ENCODE measurements at places on chromosomes 5 and 9. TPM values are rescaled to one million over a fixed set of nuclear protein-coding genes. Genes with fewer than 3 reads are reported as not detected.

Gene NR5A1
- total RNA-seq: 0.39 TPM

Gene DRD1
- not detected for total RNA-seq

Gene SGCD
- 0.32 TPM for total RNA-seq

Gene OR1Q1
- total RNA-seq: not detected

- H3K4me1 ChIP-seq: peaks cover 25% of the 10 kb centered on the region
- DNase-seq: no peak
Observed at GRCh38 chr9:6901180-6901579, 143.4 kb downstream of the KDM4C start.

DNA sequence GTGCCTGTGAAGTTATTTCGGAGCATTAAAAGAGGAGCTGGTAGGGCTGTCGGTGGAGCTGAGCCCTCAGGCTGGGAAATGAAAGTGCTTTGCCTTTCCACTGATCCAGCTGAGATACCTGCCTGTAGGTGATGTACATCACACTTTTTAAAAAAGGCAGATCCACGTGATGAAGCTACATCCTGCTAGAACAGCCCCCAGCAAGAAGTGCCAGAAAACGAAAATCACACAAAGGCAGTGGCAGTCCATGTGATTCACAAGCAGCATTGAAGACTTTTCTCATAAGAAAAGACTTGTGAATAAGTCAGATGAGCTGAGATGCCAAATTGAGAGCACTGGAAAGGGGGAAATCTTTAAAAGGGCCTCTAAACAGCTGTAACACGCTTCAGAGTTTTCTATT lies 765.1 kb downstream of the PTPRD start:
- no peaks in the 10 kb centered on the region for H3K36me3 ChIP-seq
- DNase-seq: no peak
- no peaks in the 10 kb centered on the region for H3K27me3 ChIP-seq
- H3K4me3 ChIP-seq: no peak overlapping the region

- no peak overlapping the region for H3K4me3 ChIP-seq
- H3K27ac ChIP-seq: no peak overlapping the region
Observed at GRCh38 chr9:32968101-32969011, 33.1 kb downstream of the APTX start.

DNA sequence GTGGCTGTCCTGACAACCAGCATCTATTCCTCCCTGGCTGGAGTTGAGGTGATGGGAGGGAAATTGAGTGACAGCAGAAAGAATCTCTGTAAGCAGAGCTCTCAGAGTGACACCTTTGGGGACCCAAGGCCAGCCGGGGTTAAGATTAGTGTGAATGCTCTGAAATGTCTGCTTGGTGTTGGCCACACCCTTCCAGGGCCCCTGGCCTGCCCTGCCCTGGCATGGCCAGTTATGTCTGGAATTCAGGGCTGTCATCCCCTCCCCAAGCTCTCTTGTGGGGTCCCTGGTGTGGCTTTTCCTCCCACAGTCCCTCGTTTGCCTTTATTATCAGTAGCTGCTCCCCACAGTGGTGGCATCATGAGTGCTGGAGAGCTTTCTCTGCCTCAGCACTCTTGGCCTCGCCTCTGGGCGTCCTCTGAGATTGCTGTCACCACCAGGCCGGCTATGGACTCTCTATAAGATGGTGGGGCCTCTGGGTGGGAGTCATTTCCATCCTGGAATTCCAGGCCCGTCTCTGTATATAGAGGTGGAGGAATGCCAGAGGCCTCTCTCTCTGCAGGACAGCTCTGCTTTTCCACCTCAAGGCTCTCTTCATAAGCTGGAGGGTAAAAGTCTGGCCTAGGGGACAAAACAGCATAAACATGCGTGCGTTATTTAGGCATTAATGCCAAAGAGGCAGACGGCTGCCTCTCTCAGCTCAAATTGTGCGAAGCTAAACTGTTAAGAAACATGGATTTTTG lies 3.6 kb downstream of the TMEM252 start:
- no peaks in the 10 kb centered on the region for H3K4me1 ChIP-seq
- H3K27ac ChIP-seq: no peak overlapping the region
- no peak overlapping the region for H3K4me3 ChIP-seq
- H3K36me3 ChIP-seq: no peaks in the 10 kb centered on the region
- peaks cover 62% of the 10 kb centered on the region for H3K27me3 ChIP-seq

- H3K4me3 ChIP-seq: no peak overlapping the region
- no peaks in the 10 kb centered on the region for H3K27me3 ChIP-seq
- H3K36me3 ChIP-seq: no peaks in the 10 kb centered on the region
- H3K27ac ChIP-seq: no peak overlapping the region
- peaks cover 11% of the 10 kb centered on the region for H3K4me1 ChIP-seq
Observed at GRCh38 chr5:74136276-74136825, 504.2 kb downstream of the ENC1 start.

DNA sequence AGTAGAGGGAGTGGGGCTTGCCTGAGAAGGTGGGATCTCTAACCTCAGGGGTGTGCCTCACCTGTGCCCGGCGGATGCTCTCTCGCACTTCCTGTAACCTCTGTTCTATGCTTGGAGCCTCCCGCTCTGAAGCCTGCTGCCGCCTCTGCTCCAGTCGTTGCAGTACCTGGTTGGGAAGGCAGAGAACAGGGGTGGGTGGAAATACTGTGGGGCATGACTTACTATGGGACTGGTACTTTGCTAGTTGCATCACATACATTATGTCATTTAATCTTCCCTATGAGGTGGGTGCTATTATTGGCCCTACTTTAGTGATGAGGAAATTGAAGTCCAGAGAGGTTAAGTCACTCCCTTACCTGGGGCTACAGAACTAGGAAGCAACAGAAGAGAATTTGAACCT lies 5.2 kb downstream of the FCHSD1 start:
- H3K4me1 ChIP-seq: peaks cover 14% of the 10 kb centered on the region
- no peak for DNase-seq
- peaks cover 29% of the 10 kb centered on the region for H3K36me3 ChIP-seq
- H3K4me3 ChIP-seq: no peak overlapping the region
- no peak overlapping the region for H3K27ac ChIP-seq

- no peak overlapping the region for H3K27ac ChIP-seq
- DNase-seq: no peak
- peaks cover 4% of the 10 kb centered on the region for H3K36me3 ChIP-seq
- 0 out of 2 replicates have a peak, but pooled peaks cover 7% of the 10 kb centered on the region for H3K4me1 ChIP-seq
Observed at GRCh38 chr5:95647886-95648860, 1.6 kb downstream of the RFESD start.

DNA sequence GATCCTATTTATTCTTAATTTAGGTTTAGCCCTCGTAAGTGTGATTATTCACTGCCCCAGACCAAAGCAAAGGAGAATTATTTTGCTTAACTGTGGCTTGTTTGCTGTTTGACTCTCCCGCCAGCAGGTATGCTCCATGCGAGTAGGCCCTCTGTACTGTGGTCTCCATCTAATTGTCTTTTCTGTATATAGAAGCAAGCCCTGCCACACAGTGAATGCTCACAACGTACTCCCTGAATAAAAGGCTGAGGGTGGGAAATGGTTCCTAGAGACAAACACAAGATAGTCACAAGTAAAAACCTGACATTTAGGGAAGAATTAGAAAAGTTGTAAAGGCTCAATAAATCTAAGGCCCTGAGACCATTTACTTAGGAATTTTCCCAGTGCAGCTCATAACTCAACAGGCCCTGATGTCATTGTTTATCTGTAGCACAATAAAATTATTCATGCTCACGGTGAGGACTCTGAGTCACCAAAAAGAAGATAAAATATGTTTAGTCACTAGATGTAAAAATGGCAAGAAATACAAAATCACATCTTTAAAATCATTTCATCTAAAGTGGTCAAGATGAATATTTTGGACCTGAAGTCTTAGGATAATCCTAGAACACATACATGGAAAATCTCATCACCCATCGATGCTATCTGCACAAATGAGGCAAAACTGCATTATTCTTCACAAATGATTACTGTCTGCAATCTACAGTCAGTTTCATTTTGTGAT lies 473.2 kb downstream of the ENC1 start:
- H3K4me1 ChIP-seq: 0 out of 2 replicates have a peak, but pooled peaks cover 3% of the 10 kb centered on the region
- H3K4me3 ChIP-seq: no peak overlapping the region
- H3K27me3 ChIP-seq: no peaks in the 10 kb centered on the region
- H3K27ac ChIP-seq: no peak overlapping the region
- H3K36me3 ChIP-seq: no peaks in the 10 kb centered on the region
- DNase-seq: no peak

DNA sequence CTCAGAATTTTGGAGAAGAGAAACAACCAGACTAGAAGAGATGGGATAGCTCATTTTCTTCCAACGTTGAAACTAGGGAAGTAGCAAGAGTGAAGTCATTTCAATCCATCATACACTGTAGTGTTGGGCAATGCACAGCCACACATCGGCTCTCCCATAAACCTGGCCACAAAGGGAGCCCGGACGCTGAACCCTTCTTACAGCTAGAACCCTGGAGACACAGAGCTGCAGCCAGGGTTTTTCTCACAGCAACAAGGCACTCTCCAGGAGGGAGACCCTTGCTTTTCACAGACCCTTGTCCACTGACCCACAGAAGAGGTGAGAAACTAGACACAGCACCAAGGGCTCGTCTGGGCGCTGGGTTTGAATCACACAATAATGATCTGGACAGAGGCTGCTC lies 101.4 kb upstream of the FSTL4 start:
- H3K4me3 ChIP-seq: no peak overlapping the region
- no peak overlapping the region for H3K27ac ChIP-seq
- H3K27me3 ChIP-seq: peaks cover 8% of the 10 kb centered on the region
- H3K4me1 ChIP-seq: no peaks in the 10 kb centered on the region
- H3K36me3 ChIP-seq: no peaks in the 10 kb centered on the region
